ENCODE measurements at places on chromosomes 5 and 9.

DNA sequence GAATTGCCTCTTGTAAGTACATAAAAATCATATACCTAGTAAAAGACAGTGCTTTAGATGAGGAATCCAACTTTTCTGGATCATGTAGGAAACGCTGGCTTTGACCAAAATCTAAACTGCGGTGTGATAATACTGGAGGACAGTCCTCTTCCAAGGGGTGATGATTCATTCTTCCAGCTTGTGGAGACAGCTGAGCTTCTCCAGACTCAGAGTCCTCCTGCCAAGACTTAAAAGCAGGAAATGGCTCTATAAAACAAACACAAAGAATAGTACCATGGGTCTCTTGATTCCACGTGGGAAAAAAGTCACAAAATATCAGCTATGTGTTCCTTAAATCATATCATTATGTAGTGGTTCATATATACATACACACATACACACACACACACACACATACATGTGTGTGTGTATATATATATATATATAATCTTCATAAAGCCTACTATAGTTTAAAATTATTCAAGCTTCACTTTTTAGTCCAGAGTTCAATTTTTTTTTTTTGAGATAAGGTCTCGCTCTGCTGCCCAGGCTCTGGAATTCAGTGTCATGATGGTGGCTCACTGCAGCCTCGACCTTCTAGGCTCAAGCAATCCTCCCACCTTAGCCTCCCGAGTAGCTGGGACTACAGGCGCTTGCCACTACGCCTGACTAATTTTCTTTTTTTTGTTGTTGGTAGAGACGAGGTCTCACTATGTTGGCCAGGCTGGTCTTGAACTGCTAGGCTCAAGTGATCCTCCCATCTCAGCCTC is 65.0 kb downstream of the PKD2L2 start:
- no peak for DNase-seq

DNA sequence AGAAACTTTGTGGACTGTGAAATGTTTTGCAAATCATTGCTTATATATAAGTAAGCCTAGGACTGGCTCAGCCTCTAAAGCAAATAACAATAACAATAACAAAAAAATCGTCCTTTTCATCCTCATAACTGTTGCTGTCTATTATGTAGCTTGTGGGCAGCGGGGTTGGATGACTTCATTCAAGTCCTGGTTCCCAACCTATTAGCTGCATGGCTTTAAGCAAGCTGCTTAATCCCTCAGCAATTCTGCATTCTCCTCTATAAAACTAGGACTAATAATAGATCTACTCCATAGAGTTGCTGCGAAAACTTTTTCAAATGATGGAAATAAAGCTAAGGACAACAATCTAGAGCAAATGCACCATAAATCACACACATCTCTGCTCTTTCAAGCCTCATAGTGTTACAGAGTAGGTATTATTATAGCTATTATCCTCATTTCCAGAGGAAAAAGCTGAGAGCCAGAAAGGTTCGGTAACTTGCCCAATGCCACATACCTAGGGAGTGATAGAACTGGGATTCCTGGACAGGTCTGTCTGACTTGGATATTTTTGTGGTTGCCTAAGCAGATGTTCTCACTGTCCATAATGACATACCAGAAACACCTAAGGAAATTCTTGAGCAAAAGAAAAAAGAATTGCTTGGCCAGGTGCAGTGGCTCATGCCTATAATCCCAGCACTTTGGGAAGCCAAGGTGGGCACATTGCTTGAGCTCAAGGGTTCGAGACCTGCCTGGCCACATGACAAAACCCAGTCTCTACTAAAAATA is 98.8 kb upstream of the ADRA1B start:
- no peak for DNase-seq

DNA sequence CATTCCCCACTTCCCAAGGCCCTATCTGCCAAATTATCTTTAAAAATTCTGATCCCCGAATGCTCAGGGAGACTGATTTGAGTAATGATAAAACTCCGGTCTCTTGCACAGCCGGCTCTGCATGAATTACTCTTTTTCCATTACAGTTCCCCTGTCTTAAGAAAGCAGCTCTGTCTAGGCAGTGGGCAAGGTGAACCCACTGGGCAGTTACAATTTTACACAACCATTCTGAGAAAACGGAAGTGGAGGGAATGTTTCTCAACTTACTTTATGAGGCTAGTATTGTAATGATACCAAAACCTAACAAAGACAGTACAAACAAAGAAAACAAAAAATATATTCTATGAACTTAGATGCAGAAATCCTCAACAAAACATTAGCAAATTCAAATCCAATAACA is 100.0 kb downstream of the MCTP1 start:
- no peak for DNase-seq

- no peak for DNase-seq
These were observed 80.8 kb downstream of the RORB start for GRCh38 chr9:74577956-74578355.

DNA sequence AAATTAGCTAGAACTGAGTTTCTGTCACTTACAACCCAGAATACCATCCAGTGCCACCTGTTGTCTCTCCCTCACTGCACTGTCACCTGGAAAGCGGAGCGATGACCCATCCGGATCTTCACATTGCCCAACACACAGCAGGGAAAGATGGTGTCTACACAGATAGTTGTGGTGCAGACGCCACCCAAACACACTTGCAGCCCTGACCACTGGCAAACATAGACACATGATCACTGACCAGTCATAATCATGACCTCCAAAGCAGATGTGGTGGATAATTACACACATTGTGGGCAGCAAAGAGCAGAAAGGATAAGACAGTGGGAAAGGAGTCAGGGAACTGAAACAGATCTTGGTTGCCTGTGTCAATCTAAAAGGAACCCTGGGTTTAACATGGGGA is 64.7 kb downstream of the GABBR2 start:
- no peak for DNase-seq

DNA sequence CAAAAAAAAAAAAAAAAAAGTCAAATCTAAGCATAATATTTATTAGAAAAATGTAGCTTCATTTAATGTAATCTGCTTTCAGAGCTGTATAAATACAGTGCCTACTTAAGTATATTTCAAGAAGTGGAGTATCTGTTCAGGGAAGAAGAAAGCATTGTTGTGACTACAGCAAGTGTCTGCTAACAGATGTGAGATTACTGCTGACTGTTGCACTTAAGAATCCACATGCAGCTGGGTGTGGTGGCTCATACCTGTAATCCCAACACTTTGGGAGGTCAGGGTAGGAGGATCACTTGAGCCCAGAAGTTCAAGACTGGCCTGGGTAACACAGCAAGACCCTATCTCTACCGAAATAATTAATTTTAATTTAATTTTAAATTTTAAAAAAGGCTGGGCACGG is 19.0 kb downstream of the KDM3B start:
- no peak for DNase-seq

DNA sequence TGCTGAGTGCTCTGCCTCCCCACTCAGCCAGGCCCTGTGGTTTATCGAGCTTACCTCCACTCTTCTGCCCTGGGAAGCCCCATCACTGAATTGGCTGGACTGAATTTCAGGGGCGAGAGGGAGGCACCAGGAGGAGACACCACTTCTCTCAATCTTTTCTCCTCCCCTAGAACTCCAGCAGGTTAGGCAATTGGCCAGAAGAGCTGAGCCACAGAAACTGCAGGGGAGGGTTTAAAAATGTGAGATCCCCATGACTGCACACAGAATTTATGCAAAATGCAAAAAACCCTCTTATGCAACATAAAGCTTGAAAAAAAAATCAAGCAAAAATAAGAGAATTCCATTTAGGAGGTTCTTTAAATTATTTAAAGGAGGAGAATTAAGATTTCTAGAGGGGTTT is 29.9 kb downstream of the TUT7 start:
- no peak for DNase-seq

GRCh38 chr5:161256957-161257356 is 289.6 kb downstream of the GABRB2 start:
- DNase-seq, result no peak

DNA sequence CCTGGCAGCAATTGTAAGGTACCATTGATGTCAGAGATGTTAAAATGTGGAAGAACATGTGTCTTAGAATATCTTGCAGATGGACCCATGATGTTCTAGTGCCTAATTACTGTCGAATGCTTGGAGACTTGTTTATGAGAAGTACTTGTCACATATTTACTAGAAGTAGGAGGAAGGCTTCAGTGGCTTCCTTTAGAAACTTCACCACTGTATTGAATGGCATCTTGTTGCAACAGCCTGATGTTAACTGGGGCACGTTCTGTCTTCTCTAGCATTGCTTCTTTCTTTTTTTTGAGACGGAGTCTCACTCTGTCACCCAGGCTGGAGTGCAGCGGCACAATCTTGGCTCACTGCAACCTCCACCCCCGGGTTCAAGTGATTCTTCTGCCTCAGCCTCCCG is 16.5 kb downstream of the UGCG start:
- no peak for DNase-seq

GRCh38 chr5:39399135-39400036 is 25.4 kb downstream of the DAB2 start:
- DNase-seq, result no peak

- DNase-seq, result no peak
These were observed 27.6 kb downstream of the DIMT1 start for GRCh38 chr5:62376064-62376463.

DNA sequence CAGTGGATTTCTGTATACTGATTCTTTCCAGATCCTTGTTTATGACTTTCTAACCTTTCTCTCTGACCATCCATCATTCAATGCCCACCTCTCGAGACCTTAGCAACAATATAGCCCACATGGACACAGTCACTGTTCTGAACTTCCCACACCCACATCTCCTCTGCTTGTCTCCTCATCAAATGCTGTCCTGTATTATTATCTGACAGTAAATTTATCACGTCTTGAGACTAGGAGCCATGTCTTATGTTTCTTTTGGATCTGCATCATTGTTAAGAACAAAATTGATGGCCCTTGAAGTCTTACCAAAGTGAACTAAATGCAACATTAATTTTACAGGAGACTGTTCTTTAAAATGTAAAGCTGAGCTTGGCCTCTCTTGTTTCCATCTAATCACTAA is 495.4 kb upstream of the KLF4 start:
- DNase-seq, result no peak

GRCh38 chr5:179930788-179931473 is 23.2 kb upstream of the TBC1D9B start:
- no peak for DNase-seq

DNA sequence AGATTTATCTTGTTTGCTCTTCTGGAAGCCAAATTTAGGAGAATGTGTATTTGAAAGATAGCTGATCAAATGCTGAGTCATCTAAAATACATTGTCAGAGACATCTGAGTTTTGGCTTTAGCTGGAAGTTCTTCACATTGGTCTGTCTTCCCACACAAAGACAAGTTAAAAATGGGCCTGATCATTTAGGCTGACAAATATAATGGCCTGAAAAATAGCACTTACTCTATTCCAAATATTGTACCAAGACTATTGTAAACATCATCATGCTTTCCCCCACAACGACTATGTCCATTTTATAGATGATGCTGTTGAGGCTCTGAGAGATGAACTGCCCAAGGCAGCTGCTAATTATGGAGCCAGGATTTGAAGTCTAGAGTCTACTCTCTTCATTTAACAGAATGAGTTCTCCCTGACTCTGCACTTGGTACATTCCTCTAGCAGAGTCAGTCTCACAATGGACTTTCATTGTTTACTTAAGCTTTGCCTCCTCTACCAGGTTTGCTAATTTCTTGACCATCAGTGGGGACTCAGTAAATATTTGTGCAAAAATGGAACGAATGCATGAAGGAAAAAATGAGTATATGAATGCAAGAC is 619.4 kb upstream of the KLF4 start:
- DNase-seq, result no peak

DNA sequence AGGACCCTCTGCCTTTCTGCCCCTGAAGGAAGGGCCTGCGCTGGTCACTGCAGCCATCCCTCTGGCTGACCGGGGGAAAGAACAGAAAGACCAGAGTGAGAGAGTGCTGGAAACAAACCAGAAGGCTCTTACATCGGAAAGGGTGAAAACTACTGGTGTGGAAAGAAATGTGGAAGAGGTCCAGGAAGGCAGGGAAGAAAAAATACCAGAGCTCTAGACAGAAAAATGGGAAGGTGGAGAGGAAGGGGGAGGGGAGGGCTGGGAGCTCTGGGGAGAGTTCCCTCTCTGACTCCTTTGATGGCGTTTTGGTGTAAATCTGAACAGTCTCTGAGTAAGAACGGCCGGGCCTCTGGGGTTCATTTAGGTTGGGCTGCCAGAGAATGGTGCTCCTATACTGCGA is 47.7 kb downstream of the COL23A1 start:
- DNase-seq, result no peak

DNA sequence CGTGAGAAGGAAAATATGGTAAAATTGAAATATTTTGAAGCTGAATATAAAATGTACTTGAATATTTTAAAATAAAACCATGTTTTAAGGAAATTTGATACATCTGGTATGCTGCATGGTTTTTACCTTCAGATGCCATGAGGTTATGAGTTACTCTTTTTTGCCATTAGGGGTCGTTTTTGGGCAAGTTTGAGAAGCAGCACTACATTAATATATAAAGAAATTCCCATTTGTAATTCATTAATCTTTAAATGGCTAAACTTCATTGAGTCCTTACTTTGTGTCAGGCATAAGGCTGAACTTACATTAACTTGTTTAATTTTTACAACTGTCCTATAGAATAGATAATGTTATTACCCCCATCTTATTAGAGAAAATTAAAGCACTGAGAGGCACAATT is 152.3 kb downstream of the KDM4C start:
- no peak for DNase-seq

DNA sequence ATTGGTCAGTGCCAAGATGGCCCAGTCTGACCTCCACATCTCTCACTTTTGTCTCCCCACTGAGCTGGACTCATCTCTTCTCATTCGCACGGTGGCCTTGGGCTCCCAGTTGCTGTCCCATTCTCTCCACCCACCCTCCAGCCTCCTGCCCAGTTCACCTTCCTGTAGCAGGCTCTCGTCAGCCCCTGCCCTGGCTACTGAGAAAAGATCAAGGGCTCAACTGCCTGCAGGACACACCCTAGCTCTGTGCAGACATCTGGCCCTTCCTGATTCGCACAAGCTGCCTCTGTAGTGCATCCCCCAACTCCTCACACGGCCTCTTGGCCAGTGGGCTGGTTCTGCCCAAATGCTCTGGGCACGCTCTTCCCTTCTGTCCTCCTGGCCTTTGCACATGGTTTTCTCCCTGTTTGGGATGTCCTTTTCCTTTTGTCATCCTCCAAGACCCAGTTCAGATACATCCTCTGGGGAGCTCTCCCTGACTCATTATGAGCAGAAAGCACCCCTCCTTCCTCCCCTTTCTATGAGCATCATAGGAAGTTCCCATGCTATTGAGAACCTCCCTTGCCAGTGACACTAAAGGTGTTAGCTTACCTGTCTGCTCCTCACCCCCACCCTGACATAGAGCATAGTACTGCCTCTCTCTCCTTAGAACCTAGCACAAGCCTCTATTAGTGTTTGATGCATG is 78.5 kb upstream of the TGFBR1 start:
- DNase-seq, result no peak

Data from activated T-helper 1 cell treated with anti-CD3 and anti-CD28 coated beads, Interleukin-2, amount 50 U/mL, for 16 hours (primary cell).